Activated CD8-positive, alpha-beta memory T cell treated with anti-CD3 and anti-CD28 coated beads for 4 hours (primary cell): ENCODE measurements at places on chromosomes 12 and 14.

DNA sequence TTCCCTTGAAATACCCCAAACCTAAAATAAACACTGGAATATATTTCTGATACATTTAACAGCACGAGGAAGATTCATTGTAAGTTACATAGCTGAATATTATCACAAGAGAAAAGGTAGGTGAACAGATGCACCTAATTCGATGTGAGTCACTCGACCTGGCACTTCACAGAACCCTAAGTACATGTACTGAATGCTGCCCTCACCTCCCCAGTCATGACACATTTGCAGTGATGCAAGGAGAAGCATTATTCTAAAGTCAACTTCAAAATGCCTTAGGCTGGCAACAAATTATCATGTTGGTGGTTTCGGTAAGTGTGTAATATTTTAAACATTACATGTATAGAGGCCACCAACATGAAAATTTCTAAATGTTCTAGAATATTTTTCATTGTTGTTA is 35.2 kb upstream of the TMTC2 start:
- no peak for DNase-seq

GRCh38 chr12:40208707-40209446 is 15.9 kb upstream of the LRRK2 start:
- DNase-seq: no peak

DNA sequence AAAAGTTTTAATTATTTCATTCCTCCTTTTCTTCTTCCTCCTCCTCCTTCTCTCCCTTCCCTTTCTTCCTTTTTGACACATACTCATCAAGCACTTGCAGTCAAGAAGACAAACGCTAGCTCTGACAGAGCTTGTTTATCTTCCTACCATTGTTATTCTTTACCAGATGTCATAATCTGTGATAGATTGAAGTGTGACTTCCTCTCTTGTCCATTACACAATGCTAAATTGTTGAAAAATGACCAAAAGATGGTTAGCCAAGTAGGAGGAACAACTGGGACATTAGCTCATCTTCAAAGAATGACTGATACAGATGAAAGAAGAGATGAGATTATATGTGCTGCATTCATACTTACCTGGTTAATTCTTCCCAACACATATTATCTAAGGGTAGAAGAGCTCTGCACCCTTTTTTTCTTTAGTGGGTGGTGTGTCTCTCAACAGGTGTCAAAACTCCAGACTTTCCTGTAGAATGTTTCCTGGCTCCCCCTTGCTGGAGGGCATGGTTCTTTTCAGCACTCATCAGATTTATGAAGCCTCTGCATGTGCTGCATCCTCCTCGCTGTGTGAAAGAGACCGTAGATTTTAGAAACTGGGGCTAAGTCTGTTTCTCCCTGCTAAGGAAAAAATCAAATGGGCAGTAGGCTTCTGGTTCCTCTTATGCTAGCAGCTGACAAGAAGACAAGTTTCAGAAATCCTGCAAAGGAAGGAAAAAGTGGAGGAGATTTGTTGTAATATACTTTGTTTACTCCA is 147.1 kb downstream of the TMX1 start:
- no peak for DNase-seq

DNA sequence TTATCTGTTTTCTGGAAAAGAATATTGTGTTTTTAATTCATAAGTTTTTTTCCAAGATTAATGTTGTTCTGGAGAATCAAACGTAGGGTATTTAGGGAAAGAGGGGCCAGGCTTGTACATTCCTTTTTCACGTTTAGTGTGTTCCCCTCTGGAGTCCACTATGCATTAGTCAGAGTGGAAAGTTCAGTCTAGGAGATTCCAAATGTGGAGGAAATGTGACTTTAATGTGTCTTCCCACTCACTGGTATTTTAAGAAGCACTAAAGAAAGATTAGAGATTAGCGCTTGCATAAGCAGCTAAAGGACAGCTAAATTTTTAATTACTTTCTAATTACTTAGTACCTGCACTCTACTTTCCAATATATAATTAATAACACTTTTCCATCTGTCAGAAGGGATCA is 4.4 kb upstream of the PDE6H start:
- no peak for DNase-seq

GRCh38 chr14:32438517-32438916 is 109.4 kb downstream of the AKAP6 start:
- DNase-seq: no peak

DNA sequence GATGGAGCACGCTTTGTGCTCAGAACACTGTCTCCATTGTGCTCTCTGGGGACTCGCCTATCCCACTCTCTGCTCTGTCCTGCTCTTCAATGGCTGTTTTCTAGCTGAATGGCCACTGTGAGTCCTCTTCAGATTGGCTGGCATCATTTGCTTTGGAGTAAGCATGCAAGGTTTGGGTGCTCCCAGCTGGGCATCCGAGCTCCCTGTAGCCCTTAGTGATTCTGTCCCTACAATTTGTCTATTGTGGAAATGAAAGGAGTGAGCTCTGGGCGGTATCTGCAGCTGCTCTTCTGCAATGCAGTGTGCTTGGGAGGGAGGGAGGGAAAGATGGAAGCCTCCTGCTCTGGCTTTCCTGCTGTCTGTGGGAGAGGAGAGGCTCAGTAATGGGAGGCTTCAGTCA is 84.8 kb downstream of the SMOC1 start:
- no peak for DNase-seq

GRCh38 chr14:91390165-91390778 is 27.3 kb downstream of the CCDC88C start:
- DNase-seq: no peak

DNA sequence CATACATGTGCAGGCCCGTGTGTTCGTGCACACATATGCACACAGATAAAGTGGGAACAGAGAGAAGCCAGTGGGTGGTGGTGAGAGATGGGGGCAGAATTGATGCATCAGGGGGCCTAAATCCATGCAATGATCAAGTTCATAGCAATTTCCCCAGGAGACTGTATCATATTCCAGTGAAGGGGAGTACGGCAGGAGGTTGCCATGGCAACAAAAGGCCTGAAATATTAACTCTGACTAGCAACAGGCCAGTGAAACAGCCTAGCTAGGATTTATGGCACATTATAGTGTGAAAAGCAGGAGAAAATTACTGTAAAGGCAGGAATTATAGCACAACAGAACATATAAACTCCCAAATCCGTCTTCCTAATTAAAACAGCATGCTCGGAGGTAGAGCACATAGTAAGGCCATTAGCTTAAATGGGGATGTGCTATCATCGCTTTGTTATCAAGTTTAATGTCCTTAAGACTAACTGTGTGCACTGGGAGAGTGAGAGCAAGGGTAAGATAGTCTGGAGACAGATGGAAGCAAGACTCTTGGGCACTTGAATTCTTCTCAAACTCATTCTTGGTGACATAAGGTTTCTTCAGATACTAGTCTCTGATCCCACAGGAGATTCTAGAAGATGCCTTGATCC is 806.3 kb downstream of the DIO2 start:
- DNase-seq: no peak

GRCh38 chr14:89953602-89954001 is 928 bp downstream of the EFCAB11 start:
- DNase-seq: no peak

DNA sequence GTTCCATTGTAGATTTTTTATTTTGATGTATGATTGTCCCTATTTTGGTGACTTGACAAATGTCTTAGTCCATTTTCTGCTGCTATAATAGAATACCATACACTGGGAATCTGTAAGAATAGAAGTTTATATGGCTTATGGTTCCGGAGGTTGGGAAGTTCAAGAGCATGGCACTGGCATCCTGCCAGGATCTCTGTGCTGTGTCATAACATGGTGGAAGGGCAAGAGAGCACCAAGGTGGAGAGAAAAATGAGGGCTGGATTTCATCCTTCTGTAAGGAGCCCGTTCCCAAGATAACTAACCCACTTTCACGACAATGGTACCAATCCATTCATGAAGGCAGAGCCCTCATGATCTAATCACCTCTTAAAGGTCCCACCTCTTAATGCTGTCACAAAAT is 176.7 kb downstream of the TMEM132D start:
- DNase-seq: no peak

DNA sequence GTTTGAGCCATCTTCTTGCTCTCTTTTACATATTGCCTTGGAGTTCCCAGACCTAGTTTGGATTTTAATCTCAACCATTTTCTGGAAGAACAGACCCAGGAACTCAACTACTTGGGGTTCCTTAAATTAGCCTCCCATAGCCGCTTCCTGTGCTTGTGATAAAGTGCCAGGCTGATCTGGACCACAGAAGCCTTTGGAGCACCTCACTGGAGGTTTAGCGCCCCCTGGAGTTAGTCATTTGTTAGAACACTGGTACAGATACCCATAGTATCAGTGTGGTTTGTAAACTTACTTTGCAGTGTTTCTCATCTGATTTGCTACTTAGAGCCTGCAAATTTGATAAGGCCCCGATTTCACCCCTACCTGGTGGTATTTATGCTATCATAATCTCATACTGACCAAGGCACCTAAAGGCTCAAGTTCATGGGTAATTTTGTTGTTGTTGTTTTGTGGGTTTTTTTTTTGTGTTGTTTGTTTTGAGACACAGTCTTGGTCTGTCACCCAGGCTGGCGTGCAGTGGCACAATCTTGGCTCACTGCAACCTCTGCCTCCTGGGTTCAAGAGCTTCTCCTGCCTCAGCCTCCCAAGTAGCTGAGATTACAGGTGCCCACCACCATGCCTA is 3.7 kb downstream of the UNC119B start:
- peak; percentile 41 for DNase-seq

GRCh38 chr14:31326111-31326510 is 94.2 kb downstream of the HEATR5A start:
- DNase-seq: no peak

- no peak for DNase-seq
Measured at GRCh38 chr12:96247563-96247962, 53.4 kb downstream of the ELK3 start.

DNA sequence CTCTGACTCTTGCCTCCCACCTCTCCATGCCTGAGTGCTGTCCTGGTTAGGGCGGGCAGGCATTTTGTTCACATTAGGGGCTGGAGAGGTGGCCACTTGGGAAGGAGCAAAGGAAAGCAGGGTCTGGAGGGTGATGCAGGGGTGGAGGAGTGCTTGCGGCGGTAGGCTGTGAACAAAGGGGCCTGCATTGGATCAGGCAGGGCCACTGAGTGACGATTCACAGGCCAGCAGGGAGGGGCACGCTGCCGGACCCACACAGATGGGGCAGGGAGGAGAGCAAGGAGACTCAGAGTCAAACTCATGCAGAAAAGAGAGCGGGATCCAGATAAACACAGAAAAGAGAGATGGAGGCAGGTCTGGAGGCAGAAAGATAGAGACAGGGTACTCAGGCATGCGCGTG is 58.4 kb upstream of the TBX3 start:
- DNase-seq: no peak

GRCh38 chr12:48767047-48767446 is 21.8 kb downstream of the ADCY6 start:
- no peak for DNase-seq

DNA sequence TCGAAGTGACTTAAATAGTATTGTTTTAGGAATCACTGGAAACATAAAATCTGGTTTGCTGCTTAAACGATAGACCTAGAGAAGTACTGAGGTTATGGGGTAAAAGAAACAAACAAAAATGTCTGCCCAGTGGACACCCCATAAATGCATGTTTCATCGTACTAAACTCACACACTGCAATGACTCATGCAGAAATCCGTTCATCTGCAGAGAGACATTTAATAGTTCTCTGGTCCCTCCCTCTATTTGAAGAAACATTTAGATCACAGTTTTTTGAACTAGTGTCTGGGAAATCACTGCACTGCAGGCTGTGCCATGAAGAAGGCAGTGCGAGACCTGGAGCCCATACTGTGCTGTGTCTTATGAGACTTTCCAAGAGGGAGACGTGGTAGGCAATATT is 25.5 kb downstream of the SLC17A8 start:
- no peak for DNase-seq

DNA sequence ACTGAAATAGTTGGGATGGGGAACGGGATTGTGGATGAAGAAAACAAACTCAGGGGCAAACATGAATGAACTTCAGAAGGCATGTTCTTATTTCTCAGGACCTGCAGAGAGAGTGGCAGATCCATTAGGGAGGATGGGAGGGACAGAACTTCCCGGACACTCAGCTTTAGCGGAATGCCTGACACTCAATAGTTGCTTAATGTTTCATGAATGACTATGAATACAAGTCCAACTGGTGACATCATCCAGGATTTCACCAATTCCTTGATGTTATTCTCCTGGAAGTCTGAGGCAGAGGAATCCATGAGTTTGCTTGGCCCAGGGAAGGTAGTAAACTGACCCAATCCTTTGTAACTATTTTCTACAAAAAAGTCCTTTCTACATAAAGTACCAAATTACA is 37.8 kb upstream of the LRRC10 start:
- no peak for DNase-seq

GRCh38 chr12:52727037-52727436 is 23.7 kb upstream of the KRT77 start:
- no peak for DNase-seq

DNA sequence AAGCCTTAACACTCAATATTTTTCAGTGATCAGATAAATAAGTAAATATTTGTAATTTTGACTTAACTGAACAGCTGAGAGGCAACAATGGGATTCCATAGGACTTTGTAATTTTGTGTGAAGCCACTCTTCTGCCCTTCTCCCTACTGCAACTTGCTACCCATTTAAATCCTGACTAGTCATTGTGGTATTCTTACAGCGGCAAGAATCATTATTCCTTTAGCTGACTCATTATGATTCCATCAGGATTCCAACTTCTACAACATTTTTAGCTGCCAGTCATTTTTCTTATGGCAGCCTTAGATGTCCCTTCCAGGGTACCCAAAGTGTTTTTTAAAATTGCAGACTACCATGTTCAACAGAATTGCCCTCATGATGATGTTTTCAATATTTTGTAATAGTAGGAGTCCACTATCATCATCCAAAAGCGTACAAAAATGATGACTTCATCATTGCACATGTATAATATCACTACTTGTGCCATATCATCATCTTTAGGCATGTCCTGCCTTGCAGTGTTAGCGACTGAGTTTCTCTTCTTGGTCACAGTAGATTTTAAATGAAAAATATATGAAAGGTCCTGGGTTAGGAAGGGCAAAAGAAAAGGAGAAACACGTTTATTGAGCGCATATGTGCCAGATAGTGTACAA is 5.1 kb upstream of the MAGOHB start:
- no peak for DNase-seq

GRCh38 chr14:99664937-99665273 is 19.2 kb upstream of the CYP46A1 start:
- no peak for DNase-seq

DNA sequence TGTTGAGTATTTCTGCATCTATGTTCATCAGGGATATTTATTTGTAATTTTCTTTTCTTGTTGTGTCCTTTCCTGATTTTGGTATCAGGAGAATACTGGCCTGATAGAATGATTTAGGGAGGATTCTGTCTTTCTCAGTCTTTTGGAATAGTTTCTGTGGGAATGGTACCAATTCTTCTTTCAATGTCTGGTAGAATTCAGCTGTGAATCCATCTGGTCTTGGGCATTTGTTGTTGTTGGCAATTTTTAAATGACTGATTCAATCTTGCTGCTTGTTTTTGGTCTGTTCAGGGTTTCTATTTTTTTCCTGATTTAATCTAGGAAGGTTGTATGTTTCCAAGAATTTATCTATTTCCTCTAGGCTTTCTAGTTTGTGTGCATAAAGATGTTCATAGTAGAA is 170.9 kb upstream of the PDE3A start:
- no peak for DNase-seq

- no peak for DNase-seq
Measured at GRCh38 chr12:79658221-79658620, 32.5 kb downstream of the PAWR start.

- no peak for DNase-seq
Measured at GRCh38 chr12:109968801-109969200, 27.4 kb downstream of the GIT2 start.
